ENCODE measurements at places on chromosomes 6 and 20.
A peak's percentile ranks its signal among the peaks of the same experiment; 100 is the strongest.

- no peak overlapping the region for H3K4me3 ChIP-seq
- no peaks in the 10 kb centered on the region for H3K36me3 ChIP-seq
- H3K4me1 ChIP-seq = peaks cover 17% of the 10 kb centered on the region
- no peak for DNase-seq
- no peak overlapping the region for H3K27ac ChIP-seq
Observed at GRCh38 chr20:22575087-22575721, 9.2 kb downstream of the FOXA2 start.

DNA sequence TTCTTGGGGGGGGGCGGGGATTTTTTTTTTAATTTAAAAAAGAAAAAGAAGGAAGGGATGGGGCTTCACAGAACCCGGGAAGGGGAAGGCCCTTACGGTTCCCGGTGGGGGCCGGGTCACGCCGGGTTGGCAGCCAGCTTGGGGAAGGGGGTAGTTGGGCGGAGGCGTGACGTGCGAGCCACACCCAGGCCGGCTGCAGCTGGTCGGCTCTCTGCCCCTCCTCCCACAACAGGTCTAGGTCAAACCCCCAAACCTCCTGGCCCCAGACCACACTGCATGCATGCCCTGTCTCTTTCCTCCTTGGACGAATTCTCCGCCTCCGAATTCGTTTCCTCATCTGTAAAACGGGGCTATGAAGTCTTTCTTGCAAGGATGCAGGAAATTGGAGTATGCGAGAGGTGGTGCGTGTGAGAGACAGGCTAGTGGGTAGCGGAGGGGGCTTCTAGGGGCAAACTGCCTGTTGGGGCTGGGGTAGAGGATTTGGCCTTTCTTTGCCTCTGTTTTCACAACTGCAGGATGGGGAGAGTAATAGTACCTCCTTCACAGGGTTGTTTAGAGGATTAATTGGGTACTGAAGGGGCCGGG lies 828 bp downstream of the HCK start:
- H3K27ac ChIP-seq = no peak overlapping the region
- no peaks in the 10 kb centered on the region for H3K36me3 ChIP-seq
- peaks cover 67% of the 10 kb centered on the region for H3K27me3 ChIP-seq
- peak overlapping the region; percentile 47 for H3K4me3 ChIP-seq
- DNase-seq = no peak

GRCh38 chr20:33561692-33562601 lies 72.1 kb downstream of the CBFA2T2 start:
- H3K27ac ChIP-seq = peak overlapping the region; percentile 3
- peaks cover 33% of the 10 kb centered on the region for H3K4me1 ChIP-seq
- peak overlapping the region; percentile 17 for H3K4me3 ChIP-seq
- DNase-seq = peak; percentile 90

- H3K27me3 ChIP-seq = no peaks in the 10 kb centered on the region
- no peak overlapping the region for H3K4me3 ChIP-seq
- H3K27ac ChIP-seq = no peak overlapping the region
- no peaks in the 10 kb centered on the region for H3K36me3 ChIP-seq
- no peaks in the 10 kb centered on the region for H3K4me1 ChIP-seq
Observed at GRCh38 chr6:153960281-153960680, 78.8 kb upstream of the OPRM1 start.

DNA sequence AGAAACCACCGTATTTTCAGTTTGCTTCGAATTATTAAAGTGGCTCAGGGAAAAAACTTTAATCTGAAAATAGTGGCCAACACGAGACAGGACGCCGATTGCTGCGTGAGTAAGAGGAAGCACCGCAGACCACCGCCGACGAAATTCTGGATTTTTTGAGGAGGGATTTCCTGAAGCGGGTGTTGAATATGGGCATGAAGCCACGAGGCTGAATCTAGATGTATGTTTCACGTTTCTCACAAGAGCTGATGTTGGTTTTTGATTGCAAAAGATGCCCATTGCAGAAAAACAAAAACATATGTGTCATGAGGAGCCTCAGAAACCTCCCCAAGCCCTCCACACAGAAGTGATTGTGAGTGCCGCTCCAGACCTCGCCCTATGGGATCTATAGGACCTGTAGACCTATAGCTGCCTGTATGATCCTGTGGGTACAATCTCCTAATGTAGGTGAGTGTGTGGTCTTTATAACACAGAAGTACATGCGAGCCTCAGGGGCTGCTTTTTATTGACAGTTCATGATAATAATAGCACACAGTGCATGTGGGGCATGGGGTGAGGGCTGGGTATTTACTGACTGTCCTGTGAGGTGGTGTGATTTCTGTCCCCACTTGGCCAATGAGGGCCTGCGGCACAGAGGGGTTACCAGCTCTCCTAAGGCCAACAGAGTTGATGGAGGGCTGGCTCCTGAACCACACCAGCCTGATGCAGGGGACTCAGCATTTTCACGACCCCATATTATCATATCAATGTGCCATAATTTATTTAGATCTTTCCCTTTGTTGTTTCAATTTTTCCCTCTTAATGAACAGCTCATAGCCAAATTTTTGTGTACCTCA lies 243.9 kb downstream of the DLL1 start:
- H3K27me3 ChIP-seq = no peaks in the 10 kb centered on the region
- DNase-seq = peak; percentile 59
- H3K36me3 ChIP-seq = no peaks in the 10 kb centered on the region
- H3K4me1 ChIP-seq = peaks cover 14% of the 10 kb centered on the region
- H3K27ac ChIP-seq = no peak overlapping the region

GRCh38 chr20:23315099-23315498 lies 35.5 kb upstream of the NXT1 start:
- peaks cover 8% of the 10 kb centered on the region for H3K4me1 ChIP-seq
- no peak overlapping the region for H3K4me3 ChIP-seq
- no peak overlapping the region for H3K27ac ChIP-seq
- no peak for DNase-seq
- H3K36me3 ChIP-seq = no peaks in the 10 kb centered on the region
- H3K27me3 ChIP-seq = no peaks in the 10 kb centered on the region

DNA sequence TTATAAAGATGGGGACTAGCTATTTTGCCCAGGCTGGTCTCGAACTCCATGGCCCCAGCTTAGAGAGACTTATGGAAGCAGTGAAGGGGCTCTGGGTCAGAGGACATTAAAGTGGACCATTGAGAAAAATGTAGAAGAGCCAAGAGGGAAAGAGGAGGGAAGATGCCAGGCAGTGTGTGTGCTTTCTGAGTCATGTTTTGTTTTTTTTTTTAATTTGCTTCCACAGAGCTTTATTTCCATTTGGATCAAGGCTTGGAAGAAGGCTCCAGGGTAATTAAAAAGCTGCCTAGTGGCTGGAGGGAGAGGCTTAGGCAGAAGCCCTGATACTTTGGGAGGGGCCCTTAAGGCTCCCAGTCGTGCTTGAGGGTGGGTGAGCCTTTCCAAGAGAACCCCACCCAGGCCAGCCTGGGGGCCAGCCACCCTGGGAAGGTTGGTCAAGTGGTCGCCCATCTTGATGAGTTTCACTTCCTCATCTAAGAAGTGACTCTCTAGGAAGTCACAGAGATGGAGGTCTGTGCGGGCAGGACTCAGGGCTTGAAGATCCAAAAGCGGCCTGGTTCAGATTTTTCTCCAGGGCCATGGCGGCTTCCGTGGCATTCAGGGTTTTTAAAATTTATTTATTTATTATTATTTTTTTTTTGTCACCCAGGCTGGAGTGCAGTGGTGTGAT lies 3.0 kb upstream of the ZNF335 start:
- no peak overlapping the region for H3K27ac ChIP-seq
- H3K36me3 ChIP-seq = no peaks in the 10 kb centered on the region
- no peak overlapping the region for H3K4me3 ChIP-seq
- DNase-seq = no peak

DNA sequence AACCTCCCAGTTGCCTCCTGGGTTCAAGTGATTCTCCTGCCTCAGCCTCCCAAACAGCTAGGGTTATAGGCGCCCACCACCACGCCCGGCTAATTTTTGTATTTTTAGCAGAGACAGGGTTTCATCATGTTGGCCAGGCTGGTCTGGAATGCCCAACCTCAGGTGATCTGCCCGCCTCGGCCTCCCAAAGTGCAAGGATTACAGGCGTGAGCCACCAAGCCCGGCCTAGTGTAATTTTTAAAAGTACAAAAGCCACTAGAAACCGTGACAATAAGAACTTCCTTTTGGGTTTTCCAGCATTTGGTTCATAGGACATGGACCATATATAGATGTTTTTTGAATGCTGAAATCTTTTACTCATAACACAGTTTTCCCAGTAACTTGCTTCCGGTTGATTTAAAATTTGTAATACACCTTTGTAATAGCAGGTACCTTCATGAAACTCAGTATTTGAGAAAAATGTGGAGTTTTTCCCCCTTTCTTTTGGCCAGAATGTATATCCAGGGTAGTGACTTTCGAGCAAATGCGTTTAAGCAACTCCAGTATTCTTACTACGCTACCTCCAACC lies 467 bp downstream of the PXT1 start:
- H3K4me3 ChIP-seq = peak overlapping the region; percentile 95
- peaks cover 40% of the 10 kb centered on the region for H3K4me1 ChIP-seq
- peak overlapping the region; percentile 99 for H3K27ac ChIP-seq
- no peak for DNase-seq
- no peaks in the 10 kb centered on the region for H3K27me3 ChIP-seq

DNA sequence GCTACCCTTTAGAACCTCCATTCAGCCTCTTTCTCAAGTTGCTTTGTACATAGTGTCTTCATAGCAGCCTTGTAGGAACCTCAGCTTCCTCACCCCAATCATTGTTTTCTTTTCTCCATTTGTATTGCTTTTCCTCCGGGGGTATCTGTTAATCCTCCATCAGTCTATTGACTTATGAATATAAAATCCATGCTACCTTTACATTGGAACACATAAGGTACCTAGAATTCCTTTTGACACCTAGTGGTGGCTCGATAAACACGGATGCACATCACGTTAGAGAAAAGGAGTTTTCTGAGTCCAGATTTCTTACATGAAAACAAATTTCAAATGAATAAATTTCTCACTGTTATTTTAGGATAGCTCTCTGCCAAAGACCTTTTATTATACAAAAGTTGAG lies 6.3 kb upstream of the EDN1 start:
- no peaks in the 10 kb centered on the region for H3K36me3 ChIP-seq
- no peak overlapping the region for H3K27ac ChIP-seq
- H3K4me3 ChIP-seq = no peak overlapping the region

GRCh38 chr20:12327205-12327604 lies 409.5 kb downstream of the BTBD3 start:
- H3K4me3 ChIP-seq = no peak overlapping the region
- no peaks in the 10 kb centered on the region for H3K4me1 ChIP-seq
- DNase-seq = no peak
- H3K27ac ChIP-seq = no peak overlapping the region
- H3K27me3 ChIP-seq = no peaks in the 10 kb centered on the region

- H3K36me3 ChIP-seq = no peaks in the 10 kb centered on the region
- no peaks in the 10 kb centered on the region for H3K27me3 ChIP-seq
- H3K4me3 ChIP-seq = no peak overlapping the region
- no peak overlapping the region for H3K27ac ChIP-seq
Observed at GRCh38 chr6:32597024-32597423, 7.4 kb upstream of the HLA-DRB1 start.

DNA sequence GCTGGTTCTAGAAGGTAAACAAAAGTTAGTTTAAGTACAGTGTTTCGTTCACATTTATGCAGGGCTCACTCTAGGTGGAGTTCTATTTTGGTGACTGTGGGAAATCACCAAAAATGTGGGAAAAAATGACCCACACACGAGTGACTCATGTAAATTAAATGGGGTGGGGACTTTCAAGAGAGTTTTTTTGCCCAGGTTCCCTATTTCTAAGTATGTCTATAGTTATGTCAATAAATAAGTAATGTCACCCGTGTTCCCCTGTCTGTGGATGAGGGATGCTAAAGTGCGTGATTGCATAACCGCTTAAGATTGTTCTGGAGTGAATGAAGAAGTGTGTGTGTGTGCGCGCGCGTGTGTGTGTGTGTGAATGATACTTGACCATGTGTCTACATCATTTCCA lies 69.1 kb downstream of the MYB start:
- H3K27ac ChIP-seq = no peak overlapping the region
- H3K27me3 ChIP-seq = no peaks in the 10 kb centered on the region
- H3K4me3 ChIP-seq = no peak overlapping the region
- no peaks in the 10 kb centered on the region for H3K4me1 ChIP-seq
- H3K36me3 ChIP-seq = no peaks in the 10 kb centered on the region
- DNase-seq = no peak

DNA sequence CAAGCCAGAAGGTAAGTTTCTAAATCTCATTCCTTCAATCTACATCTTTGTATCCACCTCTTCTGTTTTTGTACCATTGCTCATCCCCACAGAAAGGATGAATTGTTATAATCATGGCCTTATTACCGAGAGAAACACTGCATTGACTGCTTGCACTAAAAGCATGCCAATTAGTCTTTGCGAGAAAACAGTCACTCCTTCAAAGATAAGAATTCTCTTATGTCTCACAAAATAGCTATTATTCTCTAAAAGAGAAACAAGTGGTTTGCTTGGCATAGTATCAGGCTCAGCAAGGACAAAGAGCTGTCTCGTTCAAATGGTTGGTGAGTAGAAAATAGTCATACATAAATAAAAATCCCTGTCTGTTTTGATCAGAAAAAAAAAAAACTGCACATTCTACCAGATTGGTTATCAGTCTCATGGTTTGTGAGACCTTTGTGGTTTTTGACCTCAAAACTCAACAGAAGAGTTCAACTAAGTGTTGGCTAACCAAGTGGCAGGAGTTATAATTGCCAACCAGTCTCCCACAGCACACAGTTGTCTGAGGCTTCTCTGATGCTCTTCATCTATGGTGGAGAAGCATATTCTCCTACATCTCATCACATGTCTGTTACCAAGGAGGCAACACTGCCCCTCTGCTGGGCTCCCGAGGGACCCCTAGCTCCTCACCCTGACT lies 35.1 kb upstream of the ARMH2 start:
- H3K27ac ChIP-seq = no peak overlapping the region
- no peak overlapping the region for H3K4me3 ChIP-seq
- no peak for DNase-seq
- no peaks in the 10 kb centered on the region for H3K27me3 ChIP-seq
- H3K4me1 ChIP-seq = peaks cover 47% of the 10 kb centered on the region

DNA sequence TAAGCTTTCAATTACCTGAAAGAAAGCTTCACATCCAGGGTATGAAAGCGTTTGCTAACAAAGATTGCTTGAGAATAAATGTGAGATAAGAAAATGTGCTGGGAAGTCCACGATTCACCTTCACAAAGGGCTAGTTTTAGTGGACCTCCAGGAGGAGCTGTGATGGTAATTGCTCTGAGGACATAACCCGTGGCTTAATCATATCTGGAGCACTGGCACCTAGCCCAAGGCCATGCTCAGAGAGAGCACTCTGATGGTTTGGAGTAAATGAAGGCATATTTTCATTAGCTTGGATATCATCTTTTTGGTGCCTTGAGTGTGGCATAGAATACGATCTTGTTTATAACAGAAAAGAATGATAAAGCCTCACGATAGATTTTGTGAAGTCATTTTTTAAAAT lies 46.9 kb upstream of the BACH2 start:
- no peaks in the 10 kb centered on the region for H3K36me3 ChIP-seq
- no peaks in the 10 kb centered on the region for H3K27me3 ChIP-seq
- H3K4me1 ChIP-seq = no peaks in the 10 kb centered on the region
- H3K4me3 ChIP-seq = no peak overlapping the region
- H3K27ac ChIP-seq = no peak overlapping the region

- peaks cover 5% of the 10 kb centered on the region for H3K4me1 ChIP-seq
- H3K36me3 ChIP-seq = no peaks in the 10 kb centered on the region
- DNase-seq = no peak
Observed at GRCh38 chr6:47489995-47490394, 12.4 kb downstream of the CD2AP start.
